RPMI7951 (cell line): ENCODE measurements at places on chromosomes 6 and 20. TPM values are rescaled to one million over a fixed set of nuclear protein-coding genes. Genes with fewer than 3 reads are reported as not detected.

DNA sequence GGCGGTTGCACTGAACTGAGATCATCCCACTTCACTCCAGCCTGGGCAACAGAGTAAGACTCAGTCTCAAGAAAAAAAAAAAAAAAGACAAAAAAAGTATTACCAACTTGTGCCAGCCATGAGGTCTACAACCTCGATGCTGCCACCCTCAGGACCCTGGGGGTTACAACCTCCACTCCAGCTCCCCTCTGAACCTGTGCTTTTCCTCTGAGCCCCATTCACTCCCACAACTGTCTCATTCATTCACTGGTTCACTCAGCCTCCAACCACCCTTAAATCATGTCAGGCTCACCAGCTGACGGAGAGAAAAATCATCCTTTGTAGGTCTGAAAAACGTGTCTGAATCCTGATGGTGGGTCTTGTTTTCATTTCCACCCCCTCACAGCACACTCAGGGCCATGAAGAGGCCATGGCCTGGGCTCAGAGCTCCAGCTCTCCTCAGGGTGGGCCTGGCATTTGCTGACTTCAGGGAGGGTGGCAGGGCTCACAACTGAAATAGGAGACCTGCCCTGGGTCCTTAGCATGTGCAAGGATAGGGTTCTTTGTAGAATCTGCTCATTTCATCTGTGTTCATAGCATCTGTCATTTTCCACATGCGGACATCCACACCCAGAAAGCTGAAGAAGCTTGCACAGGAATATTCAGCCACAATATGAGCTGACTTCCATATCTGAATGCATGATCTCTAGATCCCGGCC is 1.9 kb upstream of the ULBP1 start:
- DNase-seq = peak; percentile 17

DNA sequence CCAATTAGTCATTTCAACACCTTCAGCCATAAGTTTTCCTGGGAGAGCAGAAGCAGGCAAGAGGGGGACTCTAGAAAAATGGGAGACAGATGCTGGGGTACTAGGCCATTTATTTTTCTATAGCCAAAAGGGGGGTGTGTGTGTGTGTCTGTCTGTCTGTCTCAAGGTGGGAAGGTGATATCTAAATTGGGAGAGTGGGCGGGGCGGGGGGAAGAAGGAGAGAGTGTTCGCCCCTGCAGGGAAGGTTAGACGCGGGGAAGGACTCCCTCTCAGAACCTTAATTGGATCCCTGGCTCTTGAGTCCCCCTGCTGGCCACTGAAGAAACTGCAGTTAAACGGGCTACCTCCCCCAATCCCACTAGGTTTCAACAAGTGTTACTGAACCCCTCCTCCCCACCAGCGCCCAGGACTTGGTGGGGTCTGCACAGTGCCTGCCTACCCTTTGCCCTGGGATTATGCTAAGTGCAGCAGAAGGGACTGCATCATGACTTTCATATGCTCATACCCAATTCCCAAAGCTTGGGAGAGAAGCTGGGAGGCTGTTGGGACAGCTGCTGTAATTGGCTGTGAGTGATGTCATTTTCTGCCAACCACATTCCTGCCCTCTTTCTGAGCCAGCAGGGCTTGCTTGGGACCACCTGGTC is 45.8 kb downstream of the FOXP4 start:
- peak; percentile 54 for DNase-seq

- DNase-seq = no peak
Measured at GRCh38 chr6:2101213-2101612, 144.2 kb downstream of the GMDS start.

- DNase-seq = no peak
Measured at GRCh38 chr6:80728101-80728750, 621.8 kb downstream of the BCKDHB start.

- no peak for DNase-seq
Measured at GRCh38 chr20:36061754-36062153, 92.8 kb upstream of the EPB41L1 start.

GRCh38 chr6:158233214-158233795 is 65.2 kb downstream of the GTF2H5 start:
- no peak for DNase-seq

DNA sequence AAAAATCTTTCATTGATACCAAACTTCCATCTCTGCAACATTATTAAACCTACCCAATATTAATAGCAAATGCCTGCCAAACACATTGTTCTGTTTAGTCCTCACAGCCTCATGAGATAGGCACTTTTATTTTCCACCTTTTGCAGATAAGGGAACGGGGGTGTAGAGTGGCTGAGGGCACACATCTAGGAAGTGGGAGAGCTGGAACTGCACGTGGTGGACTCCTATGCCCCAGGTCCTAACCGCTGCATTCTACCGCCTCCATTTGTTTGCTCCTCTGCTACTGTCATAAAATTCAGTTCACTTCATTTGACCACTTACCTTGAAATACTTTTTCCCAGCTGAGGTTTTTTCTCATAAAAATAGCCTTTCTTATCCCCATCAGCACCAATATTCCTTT is 7.6 kb downstream of the FAM217A start:
- no peak for DNase-seq

DNA sequence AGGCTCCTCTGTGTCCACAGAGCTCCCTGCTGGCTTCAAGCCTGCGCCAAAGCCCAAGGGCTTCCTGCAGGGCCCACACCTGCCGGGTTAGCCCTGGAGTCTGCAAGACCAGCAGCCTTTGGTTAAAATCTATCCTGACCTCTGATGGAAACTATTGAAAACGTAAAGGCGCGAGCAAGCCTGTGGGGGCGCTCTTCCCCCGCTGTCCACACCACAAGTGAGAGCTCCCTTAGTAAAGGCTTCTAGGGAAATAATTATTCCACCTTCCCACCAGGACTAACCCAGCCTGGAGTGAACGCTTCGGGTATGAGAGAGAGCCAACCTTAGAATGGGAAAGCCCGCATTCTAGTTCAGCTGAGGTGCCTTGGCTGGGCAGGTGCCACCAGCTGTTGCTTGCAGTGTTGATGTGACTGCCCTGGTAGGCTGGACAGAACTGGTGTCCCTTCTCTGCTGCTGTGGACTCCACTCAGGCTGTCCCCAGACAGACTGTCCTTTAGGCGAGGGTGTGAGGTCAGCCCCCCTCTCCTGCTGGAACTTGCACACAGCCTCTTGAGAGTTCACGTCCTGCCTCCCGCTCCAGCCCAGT is 68.7 kb downstream of the SYTL3 start:
- no peak for DNase-seq

DNA sequence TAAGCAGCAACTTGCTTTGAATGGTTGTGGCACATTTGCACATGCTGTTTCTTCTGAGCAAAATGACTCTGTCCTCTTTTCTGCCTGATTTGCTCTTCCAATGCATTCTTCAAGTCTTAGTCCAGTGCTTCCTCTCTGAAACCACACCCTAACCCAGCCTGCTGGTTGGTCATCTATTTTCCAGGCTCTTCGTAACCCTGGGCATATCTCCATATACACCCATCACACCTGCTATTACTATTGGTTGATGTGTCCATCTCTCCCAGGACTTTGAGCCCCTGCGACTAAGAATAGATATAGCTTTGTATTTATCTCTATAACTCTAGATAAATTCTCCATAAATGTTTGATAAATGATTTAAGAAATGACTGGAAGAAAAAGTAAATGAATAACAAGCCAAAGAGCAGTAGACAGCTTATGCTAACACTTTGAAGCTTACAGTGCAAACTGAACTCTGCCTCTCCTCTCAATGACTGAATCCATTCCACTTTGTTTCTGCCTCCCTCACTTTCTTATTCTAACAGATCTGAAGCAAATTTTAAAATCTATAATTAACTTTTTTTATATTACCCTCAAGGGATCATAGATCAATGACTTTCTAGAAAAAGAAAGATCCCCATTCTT is 59.7 kb upstream of the NT5E start:
- DNase-seq = peak; percentile 65

DNA sequence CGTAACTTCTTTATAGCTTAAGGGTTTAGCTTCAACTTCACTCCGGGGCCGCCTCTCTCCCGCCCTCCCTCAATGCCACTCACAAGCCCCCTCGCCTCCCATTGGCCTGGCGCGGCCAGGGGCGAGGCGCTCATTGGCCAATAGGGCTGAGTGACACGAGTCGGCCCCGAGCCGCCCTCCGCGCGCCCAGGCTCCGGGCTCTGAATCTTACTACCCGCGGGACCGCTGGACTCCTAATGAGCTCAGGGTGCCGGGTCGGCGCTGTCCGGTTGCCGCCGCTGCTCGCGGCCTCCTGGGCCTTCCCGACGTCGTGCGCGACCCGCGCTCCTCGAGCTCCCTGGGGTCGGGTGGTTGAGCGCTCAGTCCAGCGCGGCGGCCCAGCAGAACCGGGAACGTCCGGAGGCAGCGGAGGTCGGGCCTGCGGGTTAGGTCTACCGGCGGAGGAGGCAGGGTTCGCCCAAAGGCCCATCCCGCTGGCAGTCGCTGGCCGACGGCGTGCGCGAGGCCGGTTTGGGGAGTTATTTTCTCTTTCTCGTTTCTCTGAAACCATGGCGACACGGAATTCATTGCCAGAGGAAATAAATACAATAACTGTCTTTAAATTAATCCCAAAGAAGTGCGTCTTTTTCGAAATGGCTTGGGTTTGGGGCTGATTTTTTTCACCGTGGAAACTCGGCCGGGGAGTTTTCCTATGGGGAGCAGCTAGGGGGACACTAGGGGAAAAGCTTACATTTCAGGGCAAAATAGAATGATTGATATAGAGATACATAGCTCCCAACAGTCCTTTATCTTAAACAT is at the start of gene SIM1:
SIM1 (minus strand) TSS at position 19 of the 798 bp plus-strand sequence. CDS start 1,453 bp downstream, outside the sequence.
- DNase-seq = peak; percentile 83

DNA sequence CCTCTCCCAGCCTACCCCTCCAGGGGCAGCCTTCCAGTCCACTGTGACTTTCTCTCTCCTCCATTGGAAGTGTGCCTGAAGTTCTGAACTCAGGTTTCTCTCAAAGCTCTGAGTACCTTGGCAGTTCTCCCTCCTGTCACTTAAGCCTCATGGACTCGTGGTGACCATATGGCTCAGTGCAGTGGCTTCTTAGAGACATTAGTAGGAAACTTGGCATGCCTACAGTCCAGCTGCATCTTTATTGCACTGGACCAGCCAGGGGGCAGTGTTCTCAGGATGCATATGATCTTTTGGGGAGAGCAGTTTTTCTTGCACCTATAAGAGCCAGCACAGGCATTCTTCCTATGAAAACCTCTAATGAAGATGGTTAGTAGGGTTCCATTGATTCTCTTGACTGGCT is 47.5 kb upstream of the KCNK16 start:
- no peak for DNase-seq

- DNase-seq = no peak
Measured at GRCh38 chr6:167291623-167292300, 647 bp downstream of the UNC93A start.

- no peak for DNase-seq
Measured at GRCh38 chr6:20747991-20748390, 213.7 kb downstream of the CDKAL1 start.

DNA sequence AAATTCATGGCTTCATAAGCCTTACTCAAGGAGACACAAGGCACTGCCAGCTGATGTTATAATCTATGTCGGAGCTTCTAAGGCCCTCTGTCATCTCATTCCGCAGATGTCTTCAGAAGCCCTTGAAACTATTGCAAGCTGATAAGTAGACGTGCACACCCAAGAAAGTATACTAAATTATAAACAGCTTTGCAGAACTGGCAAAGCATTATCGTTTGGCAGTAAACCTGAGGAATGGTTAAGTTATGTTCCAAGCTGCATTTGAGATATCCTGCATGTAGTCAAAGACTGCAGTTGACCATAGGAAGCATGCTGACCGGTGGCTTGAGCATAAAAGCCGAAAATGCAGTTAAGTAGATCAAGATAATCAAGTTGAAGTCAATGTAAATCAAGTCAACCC is 425.8 kb upstream of the SOX4 start:
- DNase-seq = no peak

GRCh38 chr6:45031601-45032000 is 296.5 kb upstream of the RUNX2 start:
- DNase-seq = no peak

ITPR3 gene
- total RNA-seq = 24.4 and 27.9 TPM in 2 replicates

BEND6 gene
- total RNA-seq = 21.6 and 24.6 TPM in 2 replicates

AGER gene
- total RNA-seq = 0.98 and 1.6 TPM in 2 replicates

LBP gene
- total RNA-seq = not detected in 2 replicates

GMPR gene
- 33.5 and 34.9 TPM in 2 replicates for total RNA-seq

EFCAB8 gene
- 0.10 and 1.1 TPM in 2 replicates for total RNA-seq

CTSZ gene
- total RNA-seq = 385 and 586 TPM in 2 replicates

RIPOR2 gene
- total RNA-seq = 0.68 and 0.72 TPM in 2 replicates

OOEP gene
- not detected in 2 replicates for total RNA-seq

ABHD16B gene
- total RNA-seq = not detected in 2 replicates

SLC26A8 gene
- not detected in 2 replicates for total RNA-seq

EDN1 gene
- total RNA-seq = 0.72 and 0.88 TPM in 2 replicates

FAM135A gene
- total RNA-seq = 6.8 and 10.3 TPM in 2 replicates

ZSCAN23 gene
- 4.0 and 8.4 TPM in 2 replicates for total RNA-seq

PPIL6 gene
- total RNA-seq = 1.1 and 1.7 TPM in 2 replicates

RAB23 gene
- total RNA-seq = 42.8 and 51.2 TPM in 2 replicates
